NB4 (cell line): ENCODE measurements at places on chromosomes 7 and 10.
A peak's percentile ranks its signal among the peaks of the same experiment; 100 is the strongest.

DNA sequence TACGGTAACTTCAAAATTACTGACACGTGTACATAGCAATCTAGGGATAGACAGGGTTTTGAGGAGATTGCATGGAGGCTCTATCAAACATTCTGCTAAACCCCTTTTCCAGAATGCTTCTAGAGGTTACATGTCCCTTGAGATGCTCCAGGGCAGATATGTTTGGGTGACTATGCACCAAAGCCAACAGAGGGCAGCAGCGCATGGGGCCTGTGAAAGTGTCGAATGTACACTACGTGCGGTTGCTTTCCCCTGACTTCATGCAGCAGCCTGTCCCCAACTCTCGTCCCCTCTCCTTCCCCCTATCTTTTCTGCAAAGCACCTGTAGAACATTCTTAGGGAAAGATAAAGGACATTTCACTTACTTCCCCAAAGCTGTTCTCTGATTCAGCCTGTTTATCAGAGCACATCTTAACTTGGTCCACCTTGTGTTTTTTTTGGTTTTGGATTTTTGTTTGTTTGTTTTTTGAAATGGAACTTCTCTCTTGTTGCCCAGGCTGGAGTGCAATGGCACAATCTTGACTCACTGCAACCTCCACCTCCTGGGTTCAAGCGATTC is 90.2 kb downstream of the UBE3C start:
- DNase-seq: peak; percentile 70

DNA sequence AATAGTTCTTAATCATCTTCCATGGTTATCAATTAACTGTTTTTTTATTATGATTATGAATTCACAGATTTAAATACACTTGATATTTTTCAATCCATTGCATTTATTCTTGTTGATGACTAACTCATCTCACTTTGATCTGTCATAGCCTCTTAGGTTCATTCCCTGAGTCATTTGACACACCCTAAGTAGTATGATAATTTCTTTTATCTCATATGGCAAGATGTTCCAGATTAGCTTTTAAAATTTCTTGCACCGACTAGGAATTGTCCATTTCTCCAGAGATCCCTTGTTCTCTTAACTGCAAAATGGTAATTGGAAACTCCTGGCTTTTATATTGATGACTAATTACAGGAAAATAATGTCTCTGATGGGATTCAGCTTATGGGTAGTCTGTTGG is 87.6 kb upstream of the CCDC6 start:
- DNase-seq: no peak

DNA sequence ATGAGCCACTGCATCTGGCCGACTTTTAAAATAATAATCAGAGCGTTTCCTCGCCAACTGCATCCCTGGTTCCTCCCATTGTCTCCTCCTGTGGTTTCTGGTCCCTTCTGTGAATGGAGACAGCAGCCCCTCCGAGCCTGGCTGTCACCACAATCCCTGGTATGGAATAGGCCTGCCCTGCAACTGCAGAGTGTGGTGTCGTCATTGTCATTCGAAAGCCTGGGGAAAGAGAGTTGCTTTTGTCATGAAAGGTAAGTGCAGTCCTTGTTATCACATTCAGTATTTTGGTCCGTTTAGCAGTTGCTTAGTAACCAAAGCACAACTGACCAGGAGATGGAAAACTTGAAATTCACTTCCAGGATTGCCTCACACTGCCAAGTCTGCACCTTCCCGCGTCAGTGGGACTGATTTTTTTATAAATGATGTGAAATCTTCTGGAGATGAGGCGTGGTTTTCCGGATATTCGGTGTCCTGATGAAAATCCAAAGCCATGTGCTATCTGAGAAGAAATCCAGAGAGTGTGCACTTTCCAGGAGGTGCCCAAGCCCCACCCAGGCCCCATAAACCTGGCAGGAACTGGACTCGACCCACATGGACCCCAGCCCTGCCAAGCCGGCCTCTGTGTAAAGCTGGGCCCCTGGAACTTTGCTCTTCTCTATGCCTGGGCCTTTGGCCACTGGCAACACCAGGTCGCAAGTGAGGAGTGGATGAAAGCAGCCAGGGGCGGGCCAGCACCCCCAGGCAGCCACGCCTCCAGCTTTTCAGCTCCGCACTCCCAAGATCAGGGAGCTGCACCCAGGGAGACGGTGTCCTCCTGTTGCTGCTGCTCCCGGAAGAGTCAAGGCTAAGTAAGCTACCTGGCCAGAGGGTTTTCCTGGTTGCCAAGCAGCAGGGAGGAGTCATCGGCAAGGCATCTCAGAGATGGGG is 133.7 kb upstream of the SH2B2 start:
- DNase-seq: no peak

- DNase-seq: no peak
These were observed 64.6 kb downstream of the GBF1 start for GRCh38 chr10:102309916-102310315.

GRCh38 chr7:47758546-47758945 is 176.6 kb upstream of the TNS3 start:
- no peak for DNase-seq

DNA sequence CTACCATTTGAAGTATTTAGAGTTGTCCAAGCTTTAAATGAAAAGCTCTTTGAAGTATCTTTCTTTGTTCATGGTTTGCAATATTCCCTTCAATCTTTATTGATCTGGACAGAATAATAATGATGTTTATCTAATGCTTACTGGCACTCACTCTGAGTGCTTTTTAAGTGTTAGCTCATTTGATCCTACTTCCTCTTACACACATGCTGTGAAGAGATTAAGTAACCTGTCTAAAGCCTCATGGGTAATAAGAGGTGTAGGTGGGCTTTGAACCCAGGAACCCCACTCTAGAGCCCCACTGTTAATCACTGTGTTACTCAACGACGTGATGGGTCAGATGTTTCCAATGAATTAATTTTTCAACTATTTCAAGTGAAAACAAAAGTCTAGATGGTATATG is 31.1 kb upstream of the ADD3 start:
- no peak for DNase-seq

- DNase-seq: no peak
These were observed 638.5 kb downstream of the PHTF2 start for GRCh38 chr7:78437118-78437517.

DNA sequence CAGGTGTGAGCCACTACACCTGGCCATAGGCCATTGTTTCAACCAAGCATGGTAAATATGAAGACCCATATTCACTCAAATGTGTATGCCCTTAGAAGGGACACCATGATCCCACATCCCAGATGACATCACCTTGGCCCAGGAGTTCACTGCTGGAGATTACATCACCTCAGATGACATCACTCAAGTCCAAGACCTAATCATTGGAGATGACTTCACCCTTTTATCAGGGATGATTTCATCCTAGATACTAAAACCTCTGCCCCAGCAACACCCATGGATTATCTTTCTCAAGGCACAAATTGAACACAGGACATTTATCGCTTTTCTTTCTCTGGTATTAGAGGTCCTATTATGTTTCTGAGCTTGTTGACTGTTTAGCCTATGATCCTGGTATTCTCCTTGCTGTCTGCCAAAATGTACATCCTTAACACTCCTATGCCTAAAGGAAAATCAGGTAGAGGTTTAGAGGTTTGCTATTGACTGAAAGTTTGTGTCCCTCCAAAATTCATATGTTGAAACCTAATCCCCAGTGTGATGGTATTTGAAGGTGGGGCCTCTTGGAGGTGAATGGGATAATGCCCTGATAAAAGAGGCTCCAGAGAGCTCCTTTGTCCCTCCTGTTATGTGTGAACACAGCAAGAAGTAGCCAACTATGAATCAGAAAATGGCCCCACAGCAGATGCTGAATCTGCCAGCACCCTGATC is 9.8 kb upstream of the CYP2C18 start:
- DNase-seq: no peak

- peak; percentile 74 for DNase-seq
These were observed 21.4 kb upstream of the VOPP1 start for GRCh38 chr7:55593515-55594318.

- DNase-seq: no peak
These were observed 102.1 kb upstream of the MDFIC start for GRCh38 chr7:114819616-114820362.

DNA sequence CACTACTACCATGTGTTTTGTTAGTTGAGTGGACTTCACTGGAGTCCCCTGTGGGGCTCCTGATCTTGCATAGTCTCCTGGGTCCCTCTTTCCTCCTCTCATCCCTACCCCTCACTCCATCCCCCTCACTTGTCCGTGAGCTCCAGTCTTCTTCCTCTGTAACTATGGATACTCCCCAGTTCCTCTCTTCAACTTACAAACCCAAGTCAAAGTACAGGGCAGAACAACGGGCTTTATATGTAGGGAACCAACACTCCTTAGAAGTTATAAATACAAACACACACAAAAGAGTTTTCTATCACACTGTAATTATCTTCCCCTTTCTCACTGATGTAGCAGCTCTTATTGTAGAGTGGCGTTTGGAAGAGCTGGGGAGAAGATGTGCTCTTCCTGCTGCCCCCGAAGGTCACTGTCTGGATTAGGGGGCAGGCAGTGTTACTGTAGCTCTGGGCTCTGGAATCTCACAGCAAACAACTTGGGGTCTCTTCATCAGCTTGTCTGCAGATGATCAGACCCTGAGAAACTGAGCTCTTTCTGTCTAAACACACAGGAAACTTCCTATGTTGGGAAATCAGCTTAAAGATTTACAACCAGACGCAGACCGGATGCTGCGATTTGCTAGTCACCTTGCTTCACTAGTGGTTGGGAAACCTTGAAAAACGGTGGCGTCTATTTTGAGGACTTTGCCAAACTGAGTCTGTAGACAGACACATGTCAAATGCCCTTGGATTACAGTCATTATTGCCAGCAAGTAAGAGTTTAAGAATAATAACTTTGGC is 13.6 kb downstream of the SNX10 start:
- peak; percentile 99 for DNase-seq

DNA sequence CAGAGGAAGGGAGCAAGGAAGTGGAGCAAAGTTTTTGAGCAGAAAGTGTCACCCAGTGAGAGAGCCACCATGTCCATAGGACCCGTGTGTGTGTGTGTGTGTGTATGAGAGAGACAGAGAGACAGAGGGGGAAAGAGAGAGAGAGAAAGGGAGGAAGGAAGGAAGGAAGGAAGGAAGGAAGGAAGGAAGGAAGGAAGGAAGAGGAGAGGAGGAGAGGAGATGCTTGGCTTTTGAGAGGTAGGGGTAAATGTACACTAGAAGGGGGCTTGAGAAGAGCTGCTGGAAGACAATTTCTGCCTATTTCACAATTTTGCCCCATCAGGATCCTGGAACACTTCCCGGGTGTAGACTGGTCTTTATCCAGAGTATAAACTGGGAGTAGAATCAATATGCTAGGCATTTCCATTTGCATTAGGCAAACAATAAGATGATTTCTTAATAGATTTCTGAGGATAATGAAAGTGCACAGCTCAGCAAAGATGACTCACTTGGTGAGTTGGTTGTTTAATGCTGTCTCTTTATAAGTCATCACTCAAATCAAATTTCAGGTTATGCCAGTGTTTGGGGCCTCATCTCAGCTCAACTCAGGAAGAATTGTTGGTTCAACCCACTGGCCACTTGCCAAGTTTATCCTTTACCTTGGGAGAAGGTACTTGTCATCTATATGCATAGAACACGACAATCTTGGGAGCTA is 70.0 kb upstream of the FAM13C start:
- no peak for DNase-seq

DNA sequence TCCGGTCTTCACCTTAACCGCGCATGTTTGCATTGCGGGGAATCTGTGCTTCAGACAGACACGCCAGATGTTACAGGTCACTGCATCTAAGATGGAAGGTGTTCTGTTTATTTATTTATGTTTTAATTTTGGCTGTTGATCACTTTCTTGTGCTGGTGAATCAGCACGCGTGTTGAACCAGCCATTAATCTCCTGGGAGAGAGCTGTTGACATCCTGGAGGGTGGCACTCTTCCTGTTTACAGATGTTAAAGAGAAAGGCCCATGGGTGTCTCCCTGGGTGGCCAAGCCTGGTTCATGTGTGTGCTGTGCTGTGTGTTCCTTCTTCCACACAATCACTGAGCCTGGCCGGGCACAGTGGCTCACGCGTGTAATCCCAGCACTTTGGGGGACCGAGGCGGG is 355.3 kb downstream of the PAXIP1 start:
- DNase-seq: no peak

GRCh38 chr10:77138541-77138940 is 499.1 kb downstream of the KCNMA1 start:
- no peak for DNase-seq

- no peak for DNase-seq
These were observed 65.6 kb downstream of the RBM33 start for GRCh38 chr7:155710031-155710430.

- DNase-seq: no peak
These were observed 2.0 kb downstream of the THSD7A start for GRCh38 chr7:11829954-11830353.

DNA sequence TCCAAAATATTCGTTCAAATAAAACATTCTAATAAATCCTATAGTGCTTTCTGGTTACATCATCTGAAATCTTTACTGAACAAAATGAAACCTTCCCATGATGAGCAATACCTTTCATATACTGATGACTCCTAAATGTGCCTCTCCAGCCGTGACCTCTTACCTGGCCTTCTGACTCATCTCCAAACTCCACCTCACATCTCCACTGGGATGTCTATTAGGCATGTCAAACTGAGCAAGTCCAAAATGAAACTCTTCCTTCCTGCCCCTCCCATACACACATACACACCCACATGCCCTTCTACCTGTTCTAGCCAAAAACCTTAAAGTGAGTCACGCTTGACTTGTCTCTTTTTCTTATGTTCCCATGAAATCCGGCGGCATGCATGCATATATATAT is 22.9 kb downstream of the GSAP start:
- no peak for DNase-seq

GRCh38 chr10:48551861-48552591 is 52.8 kb downstream of the ARHGAP22 start:
- DNase-seq: peak; percentile 72

- no peak for DNase-seq
These were observed 47.4 kb downstream of the NRP1 start for GRCh38 chr10:33287112-33287511.

DNA sequence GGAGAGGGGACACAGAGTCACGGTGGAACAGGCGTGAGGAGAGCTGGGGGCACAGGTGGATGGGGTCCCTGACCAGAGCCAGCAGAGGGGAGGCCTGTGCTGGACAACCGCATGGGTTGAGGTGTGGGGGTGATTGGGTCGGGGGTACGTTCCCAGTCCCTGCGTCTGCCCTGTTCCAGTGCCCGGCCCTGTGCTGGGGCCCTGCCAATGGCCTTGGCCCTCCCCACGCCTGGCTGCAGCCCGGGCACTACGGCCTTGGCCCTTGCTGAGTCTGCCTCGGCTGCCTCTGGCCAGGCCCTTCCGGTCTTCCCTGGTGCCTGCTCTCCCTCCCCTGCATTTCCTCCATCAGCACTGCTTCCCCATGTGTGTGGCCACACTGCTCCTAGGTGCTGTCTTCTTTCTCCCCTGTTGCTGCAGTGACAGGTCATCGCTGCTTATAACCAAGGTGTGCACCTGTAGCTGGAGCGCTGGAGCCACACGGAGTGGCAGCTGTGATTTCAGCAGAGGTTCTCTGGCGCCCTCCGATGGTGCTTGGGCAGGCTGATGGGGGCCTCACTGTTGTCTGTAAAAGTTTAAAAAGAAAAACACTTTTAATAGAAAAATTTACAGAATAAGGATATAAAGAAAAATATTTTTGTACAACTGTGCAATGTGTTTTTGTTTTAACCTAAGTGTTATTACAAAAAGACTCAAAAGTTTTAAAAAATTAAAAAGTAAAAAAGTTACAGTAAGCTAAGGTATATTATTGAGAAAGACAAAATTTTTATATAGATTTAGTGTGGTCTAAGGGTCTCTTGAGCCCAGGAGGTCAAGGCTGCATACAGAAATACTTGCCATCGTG is 45.2 kb upstream of the BHLHA15 start:
- DNase-seq: peak; percentile 51

GRCh38 chr10:113274176-113274829 is 278.6 kb upstream of the HABP2 start:
- no peak for DNase-seq

- no peak for DNase-seq
These were observed 217.9 kb downstream of the SFMBT2 start for GRCh38 chr10:7192831-7193361.
